ENCODE measurements at places on chromosomes 2 and 18.

DNA sequence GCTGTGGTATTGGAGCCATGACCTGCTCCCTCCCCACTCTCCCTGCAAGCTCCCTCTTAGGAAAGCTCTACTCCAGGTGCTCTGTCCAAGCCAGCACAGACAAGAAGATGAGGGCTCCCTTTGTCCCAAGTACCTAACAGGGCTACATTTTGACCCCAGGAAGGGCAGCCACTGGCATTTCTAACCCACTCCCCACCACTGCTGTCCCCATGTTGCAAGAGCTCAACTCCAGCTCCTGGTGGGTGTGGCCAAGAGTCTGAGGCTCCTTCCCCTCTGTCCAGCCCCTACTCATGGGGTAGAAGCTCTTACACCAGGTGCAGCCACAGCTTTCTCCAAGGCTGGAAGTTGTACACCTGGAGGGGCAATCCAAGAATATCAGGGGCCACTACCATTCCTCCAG lies 127.0 kb upstream of the NPAS2 start:
- DNase-seq: no peak

DNA sequence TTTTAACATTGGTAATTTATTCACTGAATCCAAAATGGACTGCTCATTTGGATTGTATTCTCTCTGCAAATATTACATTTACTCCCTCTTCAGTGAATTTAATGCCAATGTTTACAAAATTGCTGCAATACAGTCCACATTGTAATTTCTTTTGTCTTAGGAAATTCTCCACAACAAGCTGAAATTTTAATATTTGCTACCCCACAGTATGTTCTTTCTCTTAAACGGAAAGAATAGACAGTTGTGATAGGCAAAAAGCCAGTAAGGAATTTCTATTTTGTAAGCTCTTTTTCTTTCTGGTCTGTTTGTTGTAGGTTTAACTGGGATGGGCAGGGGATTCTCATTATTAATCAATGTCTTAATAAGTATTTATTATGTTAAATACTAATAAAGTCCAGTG lies 92.0 kb downstream of the CSRNP3 start:
- no peak for DNase-seq

GRCh38 chr18:35818353-35818667 lies 154.2 kb upstream of the RMP24 start:
- no peak for DNase-seq

- DNase-seq: no peak
Observed at GRCh38 chr2:201952187-201952586, 81.5 kb upstream of the FZD7 start.

- no peak for DNase-seq
Observed at GRCh38 chr2:25707927-25708590, 34.7 kb upstream of the DTNB start.

Data from mesendoderm (in vitro differentiated cells).